ENCODE measurements at places on chromosomes 3 and 15.

DNA sequence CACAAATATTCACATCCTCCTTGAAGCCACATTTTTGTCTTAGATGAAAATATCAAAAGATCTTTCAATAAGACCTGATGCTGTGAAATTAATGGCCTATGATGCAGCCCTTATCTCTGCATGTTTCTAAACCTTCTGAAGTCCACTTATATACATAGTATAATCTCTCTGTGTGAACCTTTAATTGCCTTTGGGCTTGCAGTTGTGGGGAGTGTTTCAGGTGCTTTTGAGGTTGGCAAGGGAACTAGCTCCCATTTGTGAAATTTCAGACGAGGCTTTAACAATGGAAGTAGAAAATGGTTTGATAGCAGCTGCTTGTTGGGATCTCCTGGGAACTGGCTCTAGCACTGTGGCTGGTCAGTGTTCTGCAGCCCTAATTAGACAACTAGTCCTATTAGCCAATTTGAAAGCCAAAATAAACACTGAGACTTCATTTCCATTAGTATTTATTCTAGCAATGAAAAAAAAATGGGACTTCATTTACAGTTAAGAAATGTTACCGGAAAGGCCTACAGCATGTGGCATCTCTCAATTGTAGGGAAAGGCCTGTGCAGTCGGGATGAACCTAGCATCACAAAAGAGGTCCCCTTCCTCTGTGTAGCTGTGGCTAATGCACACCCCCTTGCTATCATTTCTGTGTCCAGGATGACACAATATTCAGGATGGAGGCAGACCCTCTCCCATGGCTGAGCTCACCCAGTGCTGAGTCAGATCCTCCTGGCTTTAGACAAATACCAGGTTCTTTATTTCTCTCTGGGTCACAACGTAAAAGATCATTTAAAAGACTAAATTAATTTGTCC is 140.7 kb upstream of the TRIM42 start:
- DNase-seq: no peak

DNA sequence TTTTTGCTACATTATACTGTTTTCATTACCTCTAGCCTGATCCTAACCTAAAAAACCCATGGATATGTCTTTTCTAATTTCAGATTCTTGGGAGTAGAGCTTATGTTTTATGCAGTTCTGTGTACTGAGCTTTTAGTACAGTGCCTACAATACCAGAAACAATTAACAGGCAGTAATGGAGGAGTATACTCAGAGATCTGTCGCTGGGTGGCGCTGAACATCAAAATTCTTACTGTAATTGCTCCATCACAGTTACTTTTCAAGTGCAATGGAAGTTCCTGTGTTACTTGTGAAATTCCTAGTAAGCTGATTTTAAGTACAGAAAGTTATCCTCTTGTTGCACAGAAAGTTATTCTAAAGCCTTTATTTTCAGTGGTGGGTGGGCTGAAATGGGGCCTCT is 66.9 kb downstream of the RNF13 start:
- DNase-seq: peak; percentile 47

DNA sequence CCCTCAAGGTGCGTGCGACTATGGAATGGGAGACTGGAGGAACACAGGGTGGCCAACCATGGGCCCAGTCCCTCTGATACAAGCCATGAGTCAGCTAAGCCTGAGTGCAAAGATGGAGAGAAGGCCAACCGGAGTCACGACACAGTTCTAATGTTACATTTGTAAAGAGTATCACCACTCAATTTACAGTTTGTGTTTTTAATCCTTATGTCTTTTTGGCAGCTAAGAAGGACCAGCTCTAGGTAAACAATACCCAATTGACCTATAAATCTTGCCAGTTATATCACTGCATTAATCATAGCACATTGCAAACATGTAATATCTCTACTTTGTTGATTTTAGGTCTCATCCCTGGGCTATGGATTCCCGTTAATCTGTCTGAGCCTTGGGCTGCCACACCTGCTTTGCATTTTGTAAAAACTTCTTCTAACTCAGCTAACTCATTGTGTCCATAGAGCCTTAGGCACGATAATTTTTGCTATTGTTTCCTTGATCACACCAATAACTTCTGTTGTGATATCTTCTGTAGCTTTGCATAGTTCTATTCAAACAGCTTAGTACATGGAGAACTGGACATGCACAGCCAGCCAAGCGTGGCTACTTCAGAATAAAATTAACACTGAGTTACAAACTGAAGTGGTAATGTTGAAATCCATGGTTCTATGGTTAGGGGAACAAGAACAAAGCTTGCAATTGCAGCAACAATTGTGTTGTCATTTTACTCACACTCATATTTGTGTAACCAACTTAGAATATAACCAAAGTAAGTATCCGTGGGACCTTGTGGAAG is 50.3 kb downstream of the LSM3 start:
- DNase-seq: no peak

- no peak for DNase-seq
Observed at GRCh38 chr15:85727068-85727467, 67.7 kb downstream of the KLHL25 start.

DNA sequence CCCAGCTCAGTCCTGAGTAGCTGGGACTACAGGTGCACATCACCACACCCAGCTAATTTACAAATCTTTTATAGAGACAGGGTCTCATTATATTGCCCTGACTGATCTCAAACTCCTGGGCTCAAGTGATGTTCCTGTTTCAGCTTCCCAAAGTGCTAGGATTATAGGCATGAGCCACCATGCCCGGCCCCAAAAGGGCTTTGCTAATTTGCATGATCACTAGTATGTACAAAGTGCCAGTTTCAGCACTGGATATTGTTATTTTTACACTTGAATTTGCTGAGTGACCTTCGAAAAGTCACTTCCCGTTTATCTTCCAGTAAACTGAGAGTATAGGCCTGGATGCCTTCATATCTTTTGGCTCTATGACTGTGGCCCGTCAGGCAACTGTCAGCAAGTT is 12.2 kb downstream of the CLN6 start:
- no peak for DNase-seq

DNA sequence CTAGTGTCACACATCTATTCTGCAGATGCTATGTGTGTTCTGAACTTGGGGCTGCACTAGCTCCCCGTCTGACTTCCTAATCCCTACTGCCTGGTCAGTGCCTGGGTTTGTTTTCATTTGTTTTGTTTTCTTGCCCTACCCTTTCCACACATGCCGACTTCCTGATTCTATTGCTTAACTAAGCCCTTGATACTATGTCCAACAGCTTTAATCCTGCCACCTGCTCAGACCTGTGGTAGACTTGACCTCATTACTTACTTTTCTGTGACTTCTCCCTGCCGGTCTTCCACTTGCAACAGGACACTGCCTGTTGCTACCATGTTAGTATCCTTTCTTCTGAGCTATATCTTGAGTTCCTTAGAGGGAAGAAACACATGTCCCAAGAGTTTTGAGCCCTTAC is 39.3 kb upstream of the CEMIP start:
- DNase-seq: no peak

- no peak for DNase-seq
Observed at GRCh38 chr3:144585953-144586352, 614.3 kb downstream of the DIPK2A start.

DNA sequence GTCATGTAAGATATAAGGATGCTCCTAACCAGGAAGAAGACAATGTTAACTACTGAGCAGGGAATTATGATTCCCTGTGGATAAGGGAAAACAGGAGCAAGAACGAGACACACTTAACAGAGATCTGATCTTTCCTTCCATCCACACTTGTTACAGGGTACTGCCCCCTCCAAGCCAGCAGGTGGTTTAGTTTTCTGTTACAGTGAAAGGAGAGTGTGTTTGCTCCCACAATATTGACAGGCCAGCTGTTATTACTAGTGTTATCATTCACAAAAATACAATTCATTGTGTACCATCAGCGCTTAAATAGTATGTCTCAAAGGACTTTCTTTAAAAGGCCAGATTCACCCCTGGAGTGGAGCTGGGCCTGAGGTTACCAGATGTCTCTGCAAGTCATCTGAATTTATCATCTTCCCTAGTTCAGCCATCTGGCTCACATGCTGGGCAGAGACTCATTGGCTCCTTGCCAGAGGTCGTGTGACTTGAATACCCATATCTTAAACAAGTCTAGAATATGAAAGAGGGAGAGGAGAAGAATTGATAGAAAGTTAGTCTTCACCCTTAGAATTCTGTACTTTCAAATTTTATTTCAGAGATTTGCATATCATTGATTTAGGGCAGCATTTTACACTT is 16.8 kb upstream of the FMN1 start:
- no peak for DNase-seq

- DNase-seq: no peak
Observed at GRCh38 chr3:110779581-110779980, 292.0 kb upstream of the NECTIN3 start.

DNA sequence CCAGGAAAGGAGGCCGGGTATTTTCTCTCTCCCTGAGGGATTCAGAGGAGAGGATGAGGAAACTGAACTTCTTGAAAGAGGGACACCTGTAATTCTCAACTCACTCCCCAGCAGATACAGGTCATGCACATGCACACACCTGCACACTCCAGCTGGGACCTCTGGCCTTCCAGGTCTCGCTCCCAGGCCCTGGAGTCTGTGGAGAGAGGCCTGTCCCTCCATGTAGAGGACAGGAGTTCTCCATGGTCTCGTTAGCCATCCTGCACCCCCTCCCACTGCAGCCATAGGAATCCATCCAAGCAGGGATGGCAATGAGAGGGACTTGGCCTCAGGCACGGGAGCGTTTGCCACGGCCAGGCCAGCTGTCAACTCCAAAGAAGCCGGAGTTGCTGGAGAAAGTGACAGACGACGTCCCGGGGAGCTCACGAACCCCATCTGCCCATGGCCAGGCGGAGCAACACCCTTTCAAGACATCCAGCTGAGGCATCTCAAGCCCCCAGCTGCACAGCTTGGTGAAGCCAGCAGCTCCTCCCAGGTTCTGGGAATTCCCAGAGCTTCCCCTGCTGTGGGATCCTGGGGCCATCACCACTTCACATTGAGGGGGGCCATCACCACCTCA is 223.3 kb downstream of the UACA start:
- DNase-seq: no peak

DNA sequence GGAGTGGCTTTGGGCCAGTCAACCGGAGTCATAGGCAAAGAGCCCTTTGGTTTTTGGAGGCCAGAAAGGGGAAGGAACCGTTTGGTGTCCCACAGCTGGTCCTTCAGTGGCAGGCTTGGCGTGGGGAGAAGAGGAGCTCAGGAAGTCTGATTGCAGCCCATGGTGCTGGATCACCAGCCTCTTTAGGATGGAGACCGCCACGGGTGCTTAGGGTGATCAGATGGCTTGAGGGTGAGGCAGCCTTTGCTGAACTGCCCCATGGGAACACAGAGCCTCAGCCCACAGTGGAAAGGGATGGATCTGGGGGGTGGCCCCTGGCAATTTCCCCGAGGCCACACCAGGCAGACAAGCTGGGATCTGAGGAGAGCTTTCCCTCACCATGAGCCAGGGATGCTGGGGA is 38.6 kb upstream of the TOPBP1 start:
- DNase-seq: no peak

GRCh38 chr3:16147220-16147994 is 27.1 kb upstream of the GALNT15 start:
- no peak for DNase-seq

GRCh38 chr15:32641517-32642059 is at the start of gene SCG5:
Gene SCG5 (plus strand): TSS chr15:32641710. CDS start chr15:32643593, 1,883 bp downstream.
- DNase-seq: peak; percentile 57

GRCh38 chr3:120473389-120473788 is 22.6 kb upstream of the FSTL1 start:
- no peak for DNase-seq

DNA sequence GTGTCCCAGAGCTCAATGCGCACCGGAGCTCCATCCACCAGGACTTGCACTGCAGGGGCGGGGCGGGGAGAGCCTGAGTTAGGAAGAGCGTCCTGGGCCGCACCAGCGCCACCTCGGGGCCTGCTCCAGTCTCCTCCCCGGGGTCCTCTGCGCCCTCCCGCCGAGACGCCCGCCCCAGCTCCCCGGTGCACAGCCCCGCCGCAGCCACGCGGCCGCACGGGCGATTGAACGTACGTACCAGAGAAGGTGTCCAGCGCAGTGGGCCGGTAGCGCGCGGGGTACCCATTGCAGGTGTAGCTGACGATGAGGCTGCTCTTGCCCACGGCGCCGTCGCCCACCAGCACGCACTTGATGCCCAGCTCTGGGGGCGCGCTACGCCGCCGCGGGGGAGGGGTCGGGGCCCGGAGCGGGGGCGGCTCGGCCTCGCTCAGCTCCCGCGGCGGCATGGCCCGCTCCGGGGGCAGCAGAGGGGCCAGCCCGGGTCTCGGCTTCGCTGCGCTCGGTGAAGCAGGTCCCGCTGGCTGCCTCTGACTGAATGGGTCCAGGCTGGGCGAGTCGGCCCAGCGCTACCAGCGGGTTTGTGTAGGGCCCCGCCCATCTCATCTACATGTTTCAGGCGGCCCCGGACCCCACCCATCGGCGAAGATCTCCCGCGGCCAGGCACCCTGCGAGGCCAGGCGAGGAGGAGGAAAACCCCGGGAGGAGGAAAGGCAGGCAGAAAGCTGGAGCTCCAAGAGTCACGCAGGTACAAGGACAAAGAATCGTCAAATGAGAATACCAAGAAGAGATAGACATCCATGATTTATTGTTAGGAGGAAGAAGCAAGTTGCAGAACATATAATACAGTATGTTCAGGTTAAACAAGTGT is at the start of gene RHOV:
Gene RHOV, minus strand, starts transcription at position 541 of the 868 bp plus-strand sequence. Its CDS starts 95 bp downstream, at position 446.
- DNase-seq: no peak

- no peak for DNase-seq
Observed at GRCh38 chr3:96619475-96619874, 194.9 kb upstream of the EPHA6 start.

- DNase-seq: no peak
Observed at GRCh38 chr3:50630877-50631276, 13.9 kb downstream of the MAPKAPK3 start.

- DNase-seq: no peak
Observed at GRCh38 chr15:78761020-78761419, 50.2 kb downstream of the ADAMTS7 start.

GRCh38 chr15:31361764-31362515 is 35.3 kb downstream of the KLF13 start:
- DNase-seq: no peak

GRCh38 chr3:4846543-4846942 is 132.7 kb upstream of the BHLHE40 start:
- DNase-seq: no peak

- no peak for DNase-seq
Observed at GRCh38 chr3:191066669-191067068, 132.4 kb upstream of the OSTN start.

- DNase-seq: no peak
Observed at GRCh38 chr3:152084441-152085158, 184.1 kb upstream of the MBNL1 start.

GRCh38 chr3:110895054-110895453 is 176.6 kb upstream of the NECTIN3 start:
- DNase-seq: no peak

- no peak for DNase-seq
Observed at GRCh38 chr15:69820819-69821218, 276.9 kb downstream of the TLE3 start.

DNA sequence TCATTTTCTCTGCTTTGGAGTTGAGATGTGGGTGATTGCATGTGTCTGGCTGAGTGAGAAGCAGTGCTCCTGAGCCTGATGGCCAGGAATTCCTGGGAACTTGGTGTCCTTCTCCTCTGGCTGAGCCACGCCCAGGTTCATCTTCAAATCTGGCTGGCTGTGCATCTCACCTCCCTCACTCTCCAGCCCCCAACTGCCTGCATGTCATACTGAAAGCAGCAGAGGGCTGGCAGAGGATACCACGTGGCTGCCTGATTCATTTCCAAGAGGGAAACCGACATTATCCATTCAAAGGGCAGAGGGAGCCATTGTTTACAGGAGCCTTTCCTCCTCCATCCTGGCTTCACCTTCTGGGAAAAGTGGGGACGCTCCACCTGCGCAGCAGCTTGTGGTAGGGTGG is 57.4 kb downstream of the ABHD5 start:
- DNase-seq: no peak

GRCh38 chr15:92524874-92525565 is 130.6 kb downstream of the FAM174B start:
- no peak for DNase-seq

- no peak for DNase-seq
Observed at GRCh38 chr3:176755977-176756376, 441.3 kb downstream of the TBL1XR1 start.
